ENCODE measurements at places on chromosomes 6 and 20. TPM values are rescaled to one million over a fixed set of nuclear protein-coding genes. Genes with fewer than 3 reads are reported as not detected.

The GNMT gene
- not detected for total RNA-seq

The RIN2 gene
- total RNA-seq = 177 TPM

The ID1 gene
- total RNA-seq = 589 TPM

- H3K4me3 ChIP-seq = no peak overlapping the region
- H3K4me1 ChIP-seq = no peaks in the 10 kb centered on the region
- no peaks in the 10 kb centered on the region for H3K27me3 ChIP-seq
- no peak for DNase-seq
- H3K36me3 ChIP-seq = no peaks in the 10 kb centered on the region
- H3K27ac ChIP-seq = no peak overlapping the region
These were observed 39.5 kb downstream of the AHI1 start for GRCh38 chr6:135458051-135458450.

DNA sequence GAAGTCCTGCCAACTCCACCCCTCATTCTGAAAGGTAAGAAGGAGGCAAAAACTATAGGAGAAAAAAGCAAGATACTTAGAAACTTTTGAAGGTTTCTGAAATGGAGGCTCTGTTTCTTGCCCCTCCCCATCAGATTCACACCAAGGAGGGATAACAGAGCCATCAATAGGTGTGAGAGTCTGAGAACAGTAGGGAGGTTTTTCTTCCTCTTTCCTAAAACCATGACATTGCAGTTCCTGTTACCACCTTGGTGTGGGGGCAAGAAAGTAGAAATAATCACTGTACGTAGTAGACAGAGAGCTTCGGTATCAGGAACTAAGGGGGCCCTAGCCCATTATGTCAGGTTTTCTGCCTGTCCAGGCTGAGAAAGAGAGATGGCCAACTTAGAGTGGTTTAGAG, 333.3 kb upstream of the SYNCRIP start:
- no peaks in the 10 kb centered on the region for H3K36me3 ChIP-seq
- no peak overlapping the region for H3K4me3 ChIP-seq
- H3K27me3 ChIP-seq = no peaks in the 10 kb centered on the region

DNA sequence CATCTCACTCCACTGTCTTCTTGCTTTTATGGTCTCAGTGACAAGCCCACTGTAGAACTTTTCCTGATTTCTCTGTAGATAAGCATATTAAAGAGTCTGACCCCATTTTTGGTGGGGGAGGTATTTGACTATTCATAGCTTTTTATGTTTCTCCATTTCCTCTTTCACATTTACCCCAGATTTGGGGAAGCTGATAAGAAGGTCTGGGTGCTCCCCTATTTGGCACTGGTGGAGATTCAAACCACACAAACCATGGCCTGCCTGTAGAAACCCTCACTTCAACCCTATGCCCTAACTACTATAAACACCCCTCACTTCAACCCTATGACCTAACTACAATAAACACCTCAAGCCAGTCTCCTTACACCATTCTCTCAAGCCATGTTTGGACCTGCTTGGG, 196.2 kb upstream of the SYNDIG1 start:
- no peak for DNase-seq
- H3K36me3 ChIP-seq = no peaks in the 10 kb centered on the region
- no peaks in the 10 kb centered on the region for H3K4me1 ChIP-seq
- no peaks in the 10 kb centered on the region for H3K27me3 ChIP-seq
- no peak overlapping the region for H3K4me3 ChIP-seq

DNA sequence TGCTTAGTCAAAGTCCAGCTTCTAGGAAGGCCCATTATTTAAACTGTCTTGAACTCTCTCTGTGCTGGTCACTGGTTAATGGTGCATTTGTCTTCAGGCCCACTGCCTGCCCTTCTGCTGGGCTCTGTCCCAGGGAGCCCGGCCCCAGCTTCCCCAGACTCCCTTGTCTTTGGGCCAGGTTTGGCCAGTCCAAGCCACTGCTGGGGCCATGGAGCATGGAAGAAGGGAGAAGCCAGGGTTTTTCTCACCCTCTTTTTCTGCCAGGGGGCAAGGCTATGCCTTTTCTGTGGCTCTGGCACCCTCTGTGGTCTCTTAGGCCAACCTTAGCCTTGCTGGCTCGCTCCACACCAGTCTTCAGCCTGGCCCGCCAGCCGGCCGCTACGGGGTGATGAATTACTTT, 390.0 kb upstream of the SULF2 start:
- no peaks in the 10 kb centered on the region for H3K4me1 ChIP-seq
- H3K27me3 ChIP-seq = no peaks in the 10 kb centered on the region
- H3K36me3 ChIP-seq = no peaks in the 10 kb centered on the region

GRCh38 chr6:148891405-148891783, 144.6 kb downstream of the UST start:
- H3K27me3 ChIP-seq = no peaks in the 10 kb centered on the region
- H3K36me3 ChIP-seq = no peaks in the 10 kb centered on the region
- no peak overlapping the region for H3K27ac ChIP-seq
- no peaks in the 10 kb centered on the region for H3K4me1 ChIP-seq

GRCh38 chr20:19077370-19078220, 134.8 kb upstream of the SLC24A3 start:
- no peak overlapping the region for H3K4me3 ChIP-seq
- no peaks in the 10 kb centered on the region for H3K4me1 ChIP-seq
- no peaks in the 10 kb centered on the region for H3K36me3 ChIP-seq
- no peaks in the 10 kb centered on the region for H3K27me3 ChIP-seq
- no peak for DNase-seq

- no peak overlapping the region for H3K27ac ChIP-seq
- no peak overlapping the region for H3K4me3 ChIP-seq
These were observed 13.5 kb downstream of the MTG2 start for GRCh38 chr20:62196286-62196685.

DNA sequence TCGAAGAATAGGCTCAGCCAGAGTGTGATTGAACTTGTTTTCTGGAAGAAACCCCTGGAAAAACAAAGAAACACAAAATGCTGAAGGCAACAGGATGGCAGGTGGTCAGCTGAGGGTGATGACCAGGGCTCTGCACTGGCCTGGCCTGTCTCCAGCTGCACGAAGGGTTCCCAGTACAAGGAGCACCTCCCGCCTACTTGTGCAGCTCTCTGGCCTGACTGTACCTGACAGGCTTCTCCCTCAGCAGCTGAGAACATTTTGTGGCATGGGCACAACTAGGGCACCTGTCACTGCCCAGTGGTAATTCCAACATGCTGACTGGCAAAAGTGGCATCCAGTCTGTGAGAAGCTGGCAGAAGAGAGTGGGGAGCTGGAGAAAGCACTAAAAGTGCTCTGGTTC, 38.8 kb upstream of the EMILIN3 start:
- no peaks in the 10 kb centered on the region for H3K36me3 ChIP-seq
- no peaks in the 10 kb centered on the region for H3K4me1 ChIP-seq
- no peak overlapping the region for H3K27ac ChIP-seq

All from Peyer's patch (tissue), 4 donors.